ENCODE measurements at places on chromosomes 6 and 20.

GRCh38 chr6:131400054-131400778 lies 172.8 kb upstream of the ARG1 start:
- DNase-seq: no peak

DNA sequence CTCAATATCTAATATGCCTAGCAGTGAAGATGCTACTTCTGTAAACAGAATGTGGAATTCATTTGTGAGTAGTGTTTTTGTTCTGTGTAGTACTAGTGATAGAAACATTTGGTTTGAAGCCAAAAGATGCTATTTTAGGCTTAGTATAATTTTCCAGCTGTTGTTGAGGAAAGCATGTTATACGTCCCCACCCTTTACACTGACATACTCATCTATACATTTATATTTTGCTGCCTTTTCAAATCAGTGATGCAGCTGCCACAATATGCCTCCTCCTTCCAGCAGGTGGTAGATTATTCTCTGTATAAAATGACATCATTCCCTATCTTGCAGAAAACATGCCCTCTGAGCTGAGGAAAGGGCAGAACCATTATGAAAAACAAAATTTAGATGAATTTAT lies 1217.6 kb upstream of the GJE1 start:
- DNase-seq: no peak

- no peak for DNase-seq
Observed at GRCh38 chr6:138537106-138537505, 37.8 kb upstream of the NHSL1 start.

DNA sequence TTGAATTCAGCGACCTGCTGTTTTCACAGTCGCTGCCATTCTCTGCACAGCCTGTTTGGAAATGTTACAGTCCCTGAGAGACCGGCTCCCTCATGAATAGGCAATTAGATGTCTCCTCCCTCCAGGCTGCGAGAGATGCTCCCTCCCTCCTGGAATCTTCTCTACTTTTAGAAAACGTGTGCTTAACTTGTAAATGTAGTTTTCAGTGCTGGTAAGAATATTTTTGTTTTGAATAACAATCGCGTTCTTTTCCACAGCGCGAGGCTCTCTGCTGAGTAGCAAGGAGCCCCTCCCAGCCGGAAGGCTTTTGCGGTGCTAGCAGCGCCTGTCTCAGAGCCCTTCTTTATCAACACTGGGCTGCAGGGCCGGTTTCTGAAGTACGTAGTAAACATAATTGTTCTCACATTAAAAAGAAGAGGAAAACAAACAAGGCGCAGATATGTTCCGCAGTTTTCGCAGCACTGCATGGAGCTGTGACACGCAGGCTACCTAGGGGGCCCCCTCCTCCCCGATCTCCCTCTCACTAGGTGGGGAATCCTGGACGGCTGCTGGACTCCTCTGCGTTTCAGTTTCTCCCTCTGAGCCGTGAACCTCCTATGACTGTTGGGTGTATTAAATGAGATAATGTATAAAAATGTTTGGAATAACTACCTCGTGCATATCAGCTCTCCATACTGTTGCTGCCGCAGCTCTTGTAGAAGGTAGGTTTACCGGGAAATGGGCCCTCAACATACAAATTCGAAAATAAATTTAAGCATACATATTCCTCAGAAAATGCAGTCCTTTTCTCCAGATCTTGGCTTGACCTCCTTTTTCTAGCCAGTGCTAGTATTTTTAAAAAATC lies 79.0 kb upstream of the SPACA1 start:
- no peak for DNase-seq

DNA sequence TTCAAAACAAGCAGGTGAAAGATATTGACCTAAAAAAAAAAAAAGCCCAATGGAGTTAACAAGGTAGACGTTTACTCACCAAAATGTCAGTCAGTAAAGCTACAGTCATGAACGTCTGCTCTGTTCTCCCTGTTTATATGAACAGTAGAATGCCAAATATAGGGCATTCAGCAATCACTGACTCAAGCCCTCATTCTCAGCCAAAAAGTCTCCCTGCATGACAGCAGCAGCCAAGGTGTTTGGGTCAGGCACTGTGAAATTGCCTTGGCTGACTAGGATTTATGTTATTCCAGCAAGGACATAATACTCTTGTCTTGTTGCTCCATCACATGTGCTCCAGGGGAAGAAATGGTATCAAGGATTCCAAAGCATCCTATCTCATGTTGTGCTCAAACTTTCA lies 194.7 kb upstream of the RSPO3 start:
- no peak for DNase-seq
